ENCODE measurements at places on chromosomes 6 and 20.

DNA sequence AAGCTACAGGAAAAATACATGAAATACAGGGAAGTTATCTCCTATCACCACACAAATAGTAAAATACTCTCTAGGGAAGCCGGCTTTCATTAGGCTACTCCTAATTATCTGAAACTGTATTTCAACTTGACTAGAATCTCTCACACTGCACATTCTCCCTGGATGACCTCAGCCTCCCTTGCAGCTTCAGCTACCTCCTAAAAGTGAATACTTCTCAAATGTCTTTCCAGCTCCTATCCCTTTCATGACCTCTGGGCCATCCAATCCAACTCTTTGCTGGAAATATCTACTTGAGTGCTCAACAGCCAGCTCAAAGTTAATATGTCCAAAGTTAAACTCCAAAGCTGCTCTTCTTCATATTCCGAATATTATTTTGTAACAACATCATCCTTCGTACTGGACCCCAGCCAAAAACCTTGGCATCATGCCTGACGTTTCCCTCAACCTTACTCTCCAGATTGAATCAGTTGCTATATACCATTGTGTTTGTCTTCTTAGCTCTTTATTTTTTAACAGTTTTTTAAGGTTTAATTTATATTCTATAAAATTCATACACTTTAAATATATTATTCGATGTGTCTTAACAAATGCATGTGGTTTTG is 29.4 kb upstream of the KIF6 start:
- no peak for DNase-seq

DNA sequence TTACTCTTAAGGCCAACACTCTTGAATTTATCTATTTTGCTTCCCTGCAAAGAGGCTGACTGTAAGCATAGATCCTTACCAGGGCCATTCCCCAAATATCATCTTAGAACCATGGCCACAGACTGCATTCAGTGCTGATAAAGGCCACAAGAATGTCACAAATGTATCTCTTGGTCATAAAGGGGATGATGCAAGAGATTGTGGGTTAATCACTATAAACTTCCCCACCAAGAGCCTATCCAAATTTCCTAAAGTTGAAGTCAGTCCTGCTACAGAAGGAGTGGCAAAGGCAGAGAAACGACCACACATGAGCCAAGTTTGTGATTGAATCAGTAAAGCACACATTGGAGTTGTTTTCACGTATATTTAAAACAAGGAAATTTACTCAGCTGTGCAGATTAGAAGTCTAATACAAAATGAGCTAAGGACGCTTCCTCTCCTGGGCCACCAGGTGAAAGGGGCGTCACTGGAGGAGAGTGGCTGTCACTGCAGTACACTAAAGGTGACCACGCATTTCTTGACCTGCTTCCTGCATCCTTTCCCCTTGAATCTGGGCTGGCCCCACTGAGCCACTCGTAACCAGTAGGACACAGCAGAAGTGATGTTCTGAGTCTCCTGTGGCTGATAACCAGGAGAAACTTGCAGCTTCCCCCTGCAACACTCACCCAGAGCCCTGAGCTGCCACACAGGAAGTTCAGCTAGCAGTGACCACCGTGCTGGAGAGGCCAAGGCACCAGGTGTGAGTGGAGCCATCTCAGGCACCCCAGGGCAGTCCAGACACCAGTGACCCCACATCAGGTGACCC is 181.9 kb downstream of the SYNDIG1 start:
- no peak for DNase-seq

DNA sequence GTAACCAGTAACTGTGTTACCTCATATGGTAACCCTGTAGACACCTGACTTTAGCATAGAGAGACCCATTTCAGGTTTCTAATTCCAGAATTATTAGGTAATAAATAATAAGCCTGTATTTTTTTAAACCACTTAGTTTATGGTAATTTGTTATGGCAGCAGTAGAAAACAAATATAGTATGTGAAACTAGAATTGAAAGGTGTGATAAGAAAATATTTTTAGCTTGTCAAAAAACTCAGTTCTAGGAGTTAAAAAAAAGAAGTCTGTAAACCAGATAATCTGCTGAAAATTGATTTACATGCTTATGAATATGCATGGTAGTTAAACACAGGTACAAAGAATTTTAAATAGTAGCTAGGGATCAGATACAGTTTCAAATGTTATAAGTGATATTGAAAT is 695.0 kb upstream of the GJE1 start:
- no peak for DNase-seq

DNA sequence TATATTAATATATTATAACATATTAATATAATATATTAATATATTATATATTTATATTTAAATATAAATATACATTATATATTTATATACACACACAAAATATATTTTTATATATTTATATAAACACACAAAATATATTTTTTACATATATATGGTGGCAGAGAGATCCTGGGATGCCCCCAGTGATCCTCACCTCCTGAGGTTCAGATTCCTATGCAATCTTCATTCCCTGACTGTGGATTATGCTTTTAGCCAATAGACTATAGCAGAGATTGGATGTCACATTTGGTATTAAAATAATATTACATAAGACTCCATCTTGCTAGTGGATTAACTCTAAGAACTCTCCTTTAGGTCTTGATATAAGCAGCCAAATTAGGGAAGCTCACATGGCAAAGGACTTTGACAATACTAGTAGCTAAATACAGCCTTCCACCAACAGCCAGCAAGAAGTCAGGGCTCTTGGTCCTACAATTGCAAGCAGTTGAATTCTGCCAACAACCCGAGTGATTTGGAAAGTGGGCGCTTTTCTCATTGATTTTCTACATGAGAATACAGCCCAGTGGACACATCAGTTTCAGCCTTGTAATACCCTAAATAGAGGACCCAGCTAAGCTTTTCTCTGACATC is 681.0 kb downstream of the C6orf118 start:
- DNase-seq = no peak

- DNase-seq = no peak
Measured at GRCh38 chr6:6723361-6723760, 134.8 kb downstream of the LY86 start.

- no peak for DNase-seq
Measured at GRCh38 chr6:126308362-126308761, 31.6 kb upstream of the CENPW start.

Data from activated CD4-positive, alpha-beta T cell treated with anti-CD3 and anti-CD28 coated beads, Interleukin-2, Interleukin-4, amounts not matched to agents 100 ng/mL and 50 ng/mL, durations not matched to agents 16 hours and 8 hours (primary cell).